ENCODE measurements at places on chromosomes 11 and 22.

DNA sequence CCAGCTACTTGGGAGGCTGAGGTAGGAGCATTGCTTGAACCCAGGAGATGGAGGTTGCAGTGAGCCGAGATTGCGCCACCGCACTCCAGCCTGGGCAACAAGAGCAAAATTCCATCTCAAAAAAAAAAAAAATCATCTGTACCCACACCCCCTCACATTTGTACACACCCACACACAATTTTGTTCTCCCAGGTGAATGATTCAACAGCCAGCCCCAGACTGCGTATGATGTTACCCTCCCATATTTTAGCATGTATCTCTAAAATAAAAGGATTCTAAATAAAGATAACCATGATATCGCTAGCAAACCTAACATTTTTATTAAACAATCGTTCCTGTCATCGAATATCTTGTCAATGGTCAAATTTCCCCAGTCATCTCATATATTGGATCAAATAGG lies 65.8 kb downstream of the BRD1 start:
- no peak for DNase-seq

GRCh38 chr11:24234822-24235508 lies 261.9 kb upstream of the LUZP2 start:
- DNase-seq = no peak

DNA sequence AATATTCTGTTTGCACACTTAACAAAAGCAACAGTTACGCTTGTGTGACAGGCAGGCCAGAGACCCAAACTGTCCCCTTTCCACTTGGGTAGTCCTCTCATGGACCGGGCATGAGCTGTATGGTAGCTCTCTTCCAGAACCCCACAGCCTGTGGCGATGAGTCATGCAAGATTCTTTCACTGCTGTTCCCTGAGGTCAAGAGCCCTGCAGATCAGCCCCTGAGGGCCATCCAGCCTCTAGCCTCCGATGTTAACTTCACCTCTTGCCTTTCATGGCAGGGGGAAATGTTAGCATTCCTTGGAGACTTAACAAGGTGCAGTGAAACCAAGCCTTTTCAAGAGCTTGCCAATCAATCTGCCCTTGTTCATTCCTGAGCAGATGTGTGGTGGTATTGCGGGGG lies 63.2 kb upstream of the DEUP1 start:
- DNase-seq = no peak

GRCh38 chr22:33656808-33657628 lies 263.3 kb downstream of the LARGE1 start:
- no peak for DNase-seq

- DNase-seq = no peak
Observed at GRCh38 chr11:47645500-47645899, 3.1 kb upstream of the MTCH2 start.

- no peak for DNase-seq
Observed at GRCh38 chr22:49010901-49011300, 816.8 kb downstream of the BRD1 start.

DNA sequence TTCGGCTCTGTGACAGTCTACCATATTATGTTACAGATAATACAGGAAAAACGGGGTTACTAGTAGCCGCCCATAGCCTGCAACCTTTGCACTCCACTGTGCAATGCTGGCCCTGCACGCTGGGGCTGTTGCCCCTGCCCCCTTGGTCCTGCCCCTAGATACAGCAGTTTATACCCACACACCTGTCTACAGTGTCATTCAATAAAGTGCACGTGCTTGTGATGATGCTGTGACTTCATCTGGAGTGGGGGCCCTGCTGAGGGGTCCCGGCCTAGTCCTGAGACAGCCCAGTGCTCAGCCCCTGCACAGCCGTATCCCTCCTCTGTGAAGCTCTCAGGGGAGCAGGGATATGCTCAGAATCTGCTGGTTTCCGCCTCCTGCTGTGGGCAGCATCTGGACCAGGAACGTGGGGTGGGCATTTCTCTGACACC lies 1.2 kb downstream of the IFITM1 start:
- DNase-seq = no peak

DNA sequence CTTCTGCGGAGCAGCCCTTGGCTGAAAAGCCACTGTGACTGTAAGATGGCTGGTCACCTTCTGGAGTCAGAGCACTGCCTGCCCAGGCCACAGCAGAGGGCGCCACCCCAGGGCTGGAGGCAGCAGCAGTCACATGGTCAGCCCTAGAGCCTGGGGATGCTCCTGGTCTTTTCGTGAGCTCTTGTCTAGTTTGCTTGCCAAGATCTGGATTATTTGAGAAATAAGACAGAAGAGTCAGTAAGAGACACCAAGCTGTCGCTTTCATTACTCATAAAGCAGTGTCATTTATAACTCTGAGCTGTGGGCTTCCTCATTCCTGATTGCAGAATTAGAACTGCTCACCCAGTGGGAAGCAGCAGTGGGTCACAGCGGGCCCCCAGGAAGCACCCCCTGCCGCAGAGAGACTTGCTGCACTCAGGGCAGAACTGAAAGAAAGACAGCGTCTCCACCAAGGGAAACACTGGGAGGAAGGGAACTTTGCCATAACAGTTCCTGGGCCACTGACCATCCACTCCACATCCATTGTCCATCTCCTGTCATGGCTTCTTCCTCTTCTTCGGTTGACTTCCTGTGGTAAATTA lies 56.7 kb downstream of the PPP6R2 start:
- peak; percentile 83 for DNase-seq

- DNase-seq = peak; percentile 44
Observed at GRCh38 chr22:37499027-37499707, 13.0 kb upstream of the MFNG start.

- peak; percentile 32 for DNase-seq
Observed at GRCh38 chr22:42754658-42755057, 34.0 kb upstream of the A4GALT start.

GRCh38 chr11:124211321-124211720 lies 28.2 kb downstream of the OR10D3 start:
- no peak for DNase-seq

GRCh38 chr11:78645226-78646202 lies 70.8 kb upstream of the NARS2 start:
- peak; percentile 41 for DNase-seq

DNA sequence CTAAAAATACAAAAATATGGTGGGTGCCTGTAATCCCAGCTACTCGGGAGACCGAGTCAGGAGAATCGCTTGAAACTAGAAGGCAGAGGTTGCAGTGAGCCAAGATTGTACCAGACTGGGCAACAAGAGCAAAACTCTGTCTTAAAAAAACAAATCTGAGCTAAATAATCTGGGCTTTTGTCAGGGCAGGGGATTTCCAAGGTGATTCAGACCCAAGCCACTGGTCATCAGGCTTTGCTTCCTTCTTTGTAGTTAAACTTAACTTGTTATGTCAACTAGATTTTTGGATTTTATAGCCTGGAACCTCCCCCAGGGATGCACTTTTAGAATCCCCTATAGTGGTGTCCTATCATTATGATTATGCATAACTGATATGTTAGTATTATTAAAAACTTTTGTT lies 27.0 kb upstream of the SLC22A8 start:
- DNase-seq = no peak
